ENCODE measurements at places on chromosomes 13 and 19.

DNA sequence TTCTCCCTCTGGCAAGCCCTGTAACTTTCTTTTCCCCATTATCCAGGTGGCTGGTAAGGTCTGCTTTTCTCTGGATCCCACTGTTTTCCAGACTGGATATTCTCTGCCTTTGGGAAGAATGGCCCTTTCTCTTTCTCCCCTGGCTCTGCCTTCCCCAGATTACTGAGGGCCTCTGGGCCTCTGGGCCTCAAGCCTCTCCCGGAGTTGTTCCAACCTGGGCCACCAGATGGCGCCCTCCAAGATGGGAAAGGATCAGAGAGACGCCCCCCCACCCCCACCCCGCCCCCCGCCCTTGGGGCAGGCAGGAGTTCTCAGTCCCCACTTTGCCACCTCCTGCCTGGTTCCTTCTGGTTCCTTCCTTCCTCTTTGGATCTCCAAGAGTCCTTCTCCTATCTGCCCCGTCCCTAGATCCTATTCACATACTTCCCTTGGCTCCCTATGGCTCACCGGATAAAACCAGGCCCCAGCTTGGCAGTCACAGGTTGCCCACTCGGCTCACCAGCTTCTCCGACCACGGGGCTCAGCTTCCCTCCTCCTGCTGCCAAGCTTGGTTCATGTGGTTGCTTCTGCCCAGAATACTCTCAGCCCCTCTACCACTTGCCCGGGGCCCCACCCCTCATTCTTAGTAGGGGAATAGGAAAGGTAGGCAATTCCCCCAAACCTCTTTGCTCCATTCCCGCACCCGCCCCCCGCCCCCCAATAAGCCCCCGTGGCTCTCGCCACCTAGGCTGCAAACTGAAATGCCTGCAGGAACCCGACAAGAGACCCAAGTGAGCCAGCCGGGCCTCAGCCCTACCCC is 13.1 kb downstream of the EPS8L1 start:
- no peak for DNase-seq

DNA sequence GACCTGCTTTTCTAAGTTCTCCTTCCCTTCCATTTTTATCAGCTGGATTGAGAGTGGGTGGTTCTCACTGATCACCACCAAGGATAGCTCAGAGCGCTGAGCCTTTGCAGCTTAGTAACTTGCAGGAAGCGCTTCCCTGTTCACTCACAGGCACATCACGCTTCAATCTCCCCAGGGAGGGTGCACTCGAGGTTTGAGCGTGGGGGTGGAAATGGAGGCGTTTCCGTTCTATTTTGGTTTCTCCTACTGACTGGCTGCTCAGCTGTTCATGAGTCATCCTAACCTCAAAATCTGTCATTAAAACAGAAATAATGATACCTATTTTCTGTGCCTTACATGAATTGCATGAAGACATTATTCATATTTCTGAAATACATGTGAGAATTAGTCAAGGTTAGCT is 292.1 kb downstream of the SPRY2 start:
- no peak for DNase-seq

DNA sequence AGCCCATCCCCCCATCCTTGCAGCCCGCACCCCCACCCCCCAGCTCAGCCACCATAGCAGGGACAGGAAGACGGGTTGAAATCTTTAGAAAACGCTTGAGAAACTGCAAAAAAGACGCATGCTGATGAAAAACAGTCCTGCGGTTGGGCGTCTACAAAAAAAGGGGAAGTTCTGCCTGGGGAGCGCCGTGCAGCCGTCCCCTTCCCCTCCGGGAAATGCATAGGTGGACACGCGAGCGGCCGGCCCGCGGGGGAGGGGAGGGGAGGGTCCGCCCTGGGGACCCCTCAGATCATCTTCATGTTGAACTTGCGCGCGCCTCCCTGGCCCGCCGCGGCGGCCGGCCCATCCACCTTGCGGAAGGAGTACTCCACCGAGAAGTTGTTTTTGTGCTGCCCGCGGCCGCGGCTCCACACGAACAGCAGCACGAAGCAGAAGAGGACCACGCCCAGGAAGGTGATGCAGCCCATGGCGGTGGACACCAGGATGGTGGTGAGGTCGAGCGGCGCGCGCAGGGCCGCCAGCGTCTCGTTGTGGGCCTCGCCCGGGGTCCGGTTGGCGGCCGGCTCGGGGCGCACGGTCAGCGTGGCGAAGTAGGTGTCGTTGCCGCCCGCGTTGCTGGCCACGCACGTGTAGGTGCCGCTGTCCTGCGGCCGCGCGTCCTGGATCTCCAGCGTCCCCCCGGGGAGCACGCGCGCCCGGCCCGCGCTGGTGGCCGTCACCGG is 7.9 kb upstream of the PEAK3 start:
- no peak for DNase-seq

DNA sequence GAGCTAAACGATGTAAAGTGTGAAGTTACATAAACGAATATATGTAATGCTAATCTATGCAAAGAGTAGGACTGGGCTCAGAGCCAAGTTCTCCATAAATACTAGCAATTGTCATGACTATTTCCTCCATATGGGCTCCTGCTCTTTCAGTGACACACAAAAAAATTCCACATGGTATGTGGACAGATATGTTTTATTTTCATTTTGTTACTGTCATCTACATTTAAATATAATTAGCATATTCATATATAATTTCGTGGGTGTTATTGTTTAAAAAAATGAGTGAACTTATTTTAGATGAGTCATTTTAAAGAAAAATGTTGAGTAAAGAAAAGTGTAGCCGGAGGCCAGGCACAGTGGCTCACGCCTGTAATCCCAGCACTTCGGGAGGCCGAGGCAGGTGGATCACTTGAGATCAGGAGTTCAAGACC is 5.0 kb upstream of the IGSF23 start:
- DNase-seq: no peak

DNA sequence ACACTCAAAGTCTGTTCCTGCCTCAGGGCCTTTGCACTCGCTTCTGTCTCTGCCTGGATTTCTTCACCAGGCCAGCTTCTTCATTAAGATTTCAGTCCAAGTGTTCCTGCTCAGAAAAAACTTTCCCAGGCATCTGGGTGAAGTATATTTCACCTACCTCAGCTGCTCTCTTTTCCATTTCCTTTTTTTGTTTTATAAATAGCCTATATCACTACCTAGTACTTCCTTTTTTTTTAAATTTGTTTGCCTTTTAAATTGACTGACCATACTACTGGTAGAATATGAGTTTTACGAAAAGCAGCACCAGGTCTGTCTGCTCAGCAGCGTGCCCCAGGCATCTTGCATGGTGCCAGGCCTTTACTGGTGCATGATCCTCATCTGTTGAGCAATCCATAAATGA is 1064.4 kb downstream of the UQCRFS1 start:
- no peak for DNase-seq

DNA sequence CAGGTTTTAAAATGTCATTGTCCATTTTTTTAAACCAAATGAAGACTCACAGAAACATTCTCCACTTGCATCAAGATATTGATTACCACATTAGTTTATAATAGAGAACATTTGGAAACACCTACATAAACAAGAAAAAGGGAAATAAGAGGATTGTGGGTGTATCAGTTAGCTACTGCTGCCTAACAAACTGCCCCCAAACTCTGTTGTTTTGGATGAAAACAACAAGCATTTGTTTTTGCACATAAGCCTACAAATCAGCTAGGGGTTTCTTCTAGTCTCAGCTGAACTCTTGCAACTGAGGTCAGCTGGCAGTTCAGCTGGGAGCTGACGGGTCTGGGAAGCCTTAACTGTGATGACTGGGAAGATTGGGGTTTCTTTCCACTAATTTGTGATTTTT is 464.4 kb downstream of the COG6 start:
- no peak for DNase-seq

- no peak for DNase-seq
Measured at GRCh38 chr19:30492586-30493270, 120.5 kb downstream of the ZNF536 start.

- DNase-seq: no peak
Measured at GRCh38 chr19:40752257-40752781, 1.3 kb downstream of the SNRPA start.

- DNase-seq: no peak
Measured at GRCh38 chr13:113351514-113352026, 12.4 kb downstream of the GRTP1 start.

- peak; percentile 76 for DNase-seq
Measured at GRCh38 chr13:24148414-24149235, 11.9 kb upstream of the SPATA13 start.

- DNase-seq: no peak
Measured at GRCh38 chr19:43809762-43810696, 7.8 kb upstream of the LYPD5 start.

DNA sequence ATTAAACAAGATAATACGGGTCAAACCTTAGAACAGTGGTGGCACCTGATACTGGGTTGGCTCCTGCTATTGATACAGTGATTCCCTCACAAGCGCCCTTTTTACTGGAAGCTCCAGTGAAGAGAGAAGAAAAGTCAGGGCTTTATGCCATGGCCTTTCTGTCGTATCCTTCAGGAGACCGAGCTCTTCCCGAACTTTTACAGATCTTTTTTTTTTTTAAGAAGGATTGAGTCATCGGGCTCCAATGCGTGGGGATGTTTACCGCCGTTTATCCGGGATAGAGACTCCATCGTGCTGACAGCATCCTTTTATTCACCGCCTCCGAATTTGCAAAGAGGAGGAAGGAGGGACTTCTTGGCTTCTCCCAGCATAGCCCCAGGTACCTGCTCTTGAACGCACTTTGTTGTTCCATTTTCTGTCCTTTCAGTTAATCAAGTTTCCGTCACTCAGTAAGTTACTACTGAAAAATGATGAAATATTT is 574 bp downstream of the ZNF227 start:
- DNase-seq: peak; percentile 7

DNA sequence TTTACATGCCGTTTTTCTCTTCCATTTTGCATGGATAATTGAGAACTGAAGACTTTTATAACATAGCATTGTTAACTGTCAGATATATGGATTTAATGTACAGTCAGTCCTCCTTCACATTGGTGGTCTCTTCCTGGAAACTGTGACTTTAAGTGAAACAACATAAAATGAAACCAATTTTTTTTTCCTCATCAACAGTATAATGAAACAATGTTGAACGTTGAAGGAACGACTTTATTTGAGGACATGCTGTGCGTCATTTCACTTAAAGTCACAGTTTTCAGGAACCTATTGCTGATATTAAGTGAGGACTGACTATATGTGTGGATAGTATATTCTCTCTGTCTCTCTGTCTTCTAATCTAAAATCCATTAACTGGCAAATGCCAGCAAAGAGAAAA is 54.8 kb downstream of the COG3 start:
- DNase-seq: no peak

- DNase-seq: no peak
Measured at GRCh38 chr19:42054205-42054604, 15.8 kb downstream of the GRIK5 start.

DNA sequence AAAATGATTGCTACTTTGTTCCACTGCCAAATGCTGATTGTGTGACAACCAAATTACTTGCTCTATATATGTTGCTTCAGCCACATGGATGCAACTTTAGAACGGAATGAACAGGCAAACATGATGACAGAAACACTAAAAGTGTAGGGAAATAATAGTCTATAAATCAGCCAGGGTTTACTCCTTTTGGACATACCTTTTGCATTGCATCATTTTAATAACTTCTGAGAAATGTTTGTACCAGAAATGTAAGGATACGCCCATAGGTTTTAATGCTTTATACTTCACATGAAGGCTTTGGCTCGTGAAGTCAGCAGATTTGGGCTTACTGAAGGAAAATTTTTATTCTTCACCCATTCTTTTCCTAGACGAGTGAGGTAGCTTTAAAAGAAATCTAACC is 141.0 kb downstream of the POSTN start:
- no peak for DNase-seq

DNA sequence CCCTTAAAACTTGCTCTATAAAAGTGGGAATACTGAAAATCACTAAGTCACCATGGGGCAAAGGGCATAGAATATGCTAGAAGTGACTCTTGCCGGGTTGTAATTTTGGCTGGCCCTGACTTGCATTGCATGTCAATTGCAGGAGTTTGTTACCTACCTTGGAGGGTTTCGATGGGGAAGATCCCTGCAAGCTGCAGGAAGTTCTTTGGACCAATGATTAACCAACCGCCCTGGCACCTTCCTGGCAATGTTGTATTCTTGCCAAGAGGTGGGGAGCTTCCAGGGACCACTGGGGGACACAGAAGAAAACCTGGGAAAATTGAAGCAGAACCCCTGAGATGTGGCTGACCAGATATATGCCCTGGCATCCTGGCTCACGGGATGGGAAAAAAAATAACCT is 235.8 kb downstream of the B3GLCT start:
- DNase-seq: no peak

DNA sequence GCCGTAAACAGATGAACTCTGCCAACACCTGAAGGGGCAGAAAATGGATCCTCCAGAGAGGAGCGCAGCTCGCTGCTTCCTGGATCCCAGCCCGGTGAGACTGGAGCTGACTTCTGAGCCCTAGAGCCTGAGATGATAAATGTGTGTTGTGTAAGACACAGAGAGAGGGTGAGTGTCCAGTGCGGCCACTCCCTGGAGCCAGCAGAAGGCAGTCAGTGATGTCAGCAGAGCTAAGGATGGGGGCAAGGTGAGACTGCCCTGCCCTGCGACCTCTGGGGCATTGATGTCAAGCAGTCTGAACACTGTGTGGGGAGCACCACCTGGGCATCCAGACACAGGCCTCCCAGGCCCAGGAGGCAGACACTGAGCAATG is 9.7 kb upstream of the SLC35E1 start:
- no peak for DNase-seq

DNA sequence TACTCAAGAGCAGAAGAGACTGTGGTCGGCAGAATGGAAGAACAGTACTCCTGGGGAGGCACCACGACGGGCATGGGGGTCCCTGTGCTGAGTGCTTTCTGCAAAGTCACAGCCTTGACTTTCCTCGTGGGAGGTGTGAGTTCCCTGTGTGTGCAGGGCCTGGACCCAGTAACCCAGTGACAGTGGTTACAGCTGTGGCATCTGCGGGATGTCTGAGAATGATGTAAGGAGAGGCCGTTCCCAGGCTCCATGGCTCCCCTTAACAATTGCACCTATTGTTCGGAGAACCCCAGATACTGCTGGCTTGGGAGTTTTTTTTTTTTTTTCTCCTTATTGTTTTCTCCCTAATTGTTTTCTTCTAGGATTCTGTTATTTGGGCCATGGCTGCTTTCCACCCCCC is 5.1 kb upstream of the NANOS2 start:
- DNase-seq: no peak

DNA sequence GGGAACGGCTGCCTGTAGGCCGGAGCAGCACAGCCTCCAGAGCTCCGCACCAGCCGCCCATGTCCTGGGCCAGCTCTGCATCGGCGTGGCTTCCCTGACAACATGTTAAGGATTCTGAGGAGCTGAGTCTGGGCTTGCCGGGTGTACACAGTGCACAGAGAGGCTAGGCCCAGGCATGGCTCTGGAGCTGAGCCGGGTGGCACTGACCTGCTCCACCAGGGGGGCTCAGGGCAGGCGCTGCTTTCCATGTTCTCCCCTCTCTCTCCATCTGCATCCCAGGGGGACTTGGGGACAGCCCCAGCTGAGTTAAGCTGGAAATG is 31.6 kb downstream of the AP1M1 start:
- DNase-seq: no peak

- no peak for DNase-seq
Measured at GRCh38 chr13:108270442-108270841, 924 bp downstream of the TNFSF13B start.

- DNase-seq: no peak
Measured at GRCh38 chr19:35451338-35452096, 3.5 kb downstream of the FFAR2 start.
